Cardiac septum (tissue), 1 donor: ENCODE measurements at places on chromosomes 3 and 15.
A peak's percentile ranks its signal among the peaks of the same experiment; 100 is the strongest.

DNA sequence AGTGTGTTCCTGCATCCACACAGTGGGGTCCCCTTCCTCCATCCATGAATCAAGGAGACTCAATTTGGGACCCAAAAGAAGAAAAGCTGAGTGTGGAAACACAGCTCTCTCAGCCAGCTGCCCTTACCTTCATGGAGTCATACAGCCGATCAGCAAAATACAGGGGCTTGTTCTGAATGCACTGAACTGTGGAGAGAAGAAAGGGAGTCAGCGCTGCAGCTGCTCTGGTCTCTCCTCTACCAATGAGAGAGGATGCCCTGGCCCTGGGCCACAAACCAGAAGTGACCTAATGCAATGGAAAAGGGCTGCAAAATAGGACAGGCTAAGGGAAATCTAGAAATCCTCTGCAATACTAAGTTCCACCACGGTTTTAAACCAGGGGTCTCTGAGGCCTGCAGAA, 46.7 kb downstream of the ANXA2 start:
- no peak for DNase-seq

GRCh38 chr15:57160823-57161560, 215.3 kb upstream of the CGNL1 start:
- DNase-seq: no peak

- DNase-seq: no peak
Observed at GRCh38 chr3:136577791-136578190, 174.4 kb downstream of the STAG1 start.

GRCh38 chr3:24476871-24477656, 17.6 kb downstream of the THRB start:
- no peak for DNase-seq

GRCh38 chr3:136694321-136694720, 57.9 kb downstream of the STAG1 start:
- no peak for DNase-seq

GRCh38 chr15:65175511-65175910, 9.6 kb downstream of the CLPX start:
- DNase-seq: no peak

DNA sequence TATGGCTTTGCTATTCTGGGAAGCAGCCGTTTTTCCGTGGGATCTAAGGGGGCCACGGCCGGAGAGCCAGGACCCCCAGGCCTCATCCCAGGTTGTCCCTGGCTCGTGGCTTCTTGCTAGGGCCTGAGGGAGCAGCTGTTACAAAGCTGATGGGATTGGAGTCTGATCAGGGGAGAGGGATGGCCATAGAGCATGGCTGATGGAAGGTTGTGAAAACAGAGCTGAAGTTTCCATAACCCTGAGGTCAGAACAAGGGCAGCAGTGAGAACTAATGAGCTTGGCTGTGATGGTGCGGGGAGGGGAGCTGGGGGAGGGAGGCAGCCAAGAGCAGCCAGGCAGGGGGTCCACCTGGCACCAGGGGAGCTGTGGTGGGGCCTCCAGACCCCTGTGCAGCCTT, 63.0 kb downstream of the LINGO1 start:
- no peak for DNase-seq

GRCh38 chr3:187739561-187740332, 5.5 kb downstream of the BCL6 start:
- peak; percentile 91 for DNase-seq

DNA sequence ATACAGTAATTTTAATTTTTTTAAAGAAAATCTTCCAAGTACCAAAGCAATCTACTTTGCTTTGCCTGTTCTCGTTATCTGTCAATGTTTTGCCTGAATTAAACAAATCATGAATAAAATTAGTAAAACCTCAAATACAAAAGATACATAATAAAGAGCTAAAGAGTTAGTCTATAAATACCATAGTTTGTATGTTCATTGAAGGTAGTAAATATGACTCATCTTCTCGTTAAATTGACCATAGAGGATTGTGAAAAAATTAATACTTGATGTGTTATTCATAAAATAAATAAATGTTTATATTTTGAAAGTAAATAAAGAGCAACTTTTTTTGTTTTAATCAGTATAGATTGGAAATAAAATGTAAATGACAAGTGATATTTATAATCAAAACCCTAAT, 246.5 kb upstream of the PLSCR5 start:
- DNase-seq: no peak

GRCh38 chr3:135348690-135349089, 553.6 kb downstream of the EPHB1 start:
- DNase-seq: no peak

DNA sequence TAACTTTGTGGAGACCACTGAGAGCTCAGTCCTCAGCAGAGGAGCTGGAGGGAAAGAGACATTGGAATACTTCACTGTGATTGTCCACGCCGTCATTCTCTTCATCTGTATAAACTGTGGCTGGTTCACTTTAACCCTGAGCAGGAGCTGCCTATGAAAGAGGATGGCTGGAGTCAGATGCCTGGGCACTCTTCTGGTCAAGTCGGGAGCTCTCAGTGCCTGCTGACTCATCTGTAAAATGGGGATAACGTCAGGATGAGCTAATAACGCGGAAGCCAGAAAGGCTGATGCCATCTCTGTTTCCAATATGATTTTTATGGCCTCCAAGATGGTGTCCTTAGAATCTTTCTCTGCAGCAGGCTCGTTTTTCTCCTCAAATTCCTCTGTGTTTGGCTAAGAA, 51.6 kb upstream of the MRPS22 start:
- no peak for DNase-seq

DNA sequence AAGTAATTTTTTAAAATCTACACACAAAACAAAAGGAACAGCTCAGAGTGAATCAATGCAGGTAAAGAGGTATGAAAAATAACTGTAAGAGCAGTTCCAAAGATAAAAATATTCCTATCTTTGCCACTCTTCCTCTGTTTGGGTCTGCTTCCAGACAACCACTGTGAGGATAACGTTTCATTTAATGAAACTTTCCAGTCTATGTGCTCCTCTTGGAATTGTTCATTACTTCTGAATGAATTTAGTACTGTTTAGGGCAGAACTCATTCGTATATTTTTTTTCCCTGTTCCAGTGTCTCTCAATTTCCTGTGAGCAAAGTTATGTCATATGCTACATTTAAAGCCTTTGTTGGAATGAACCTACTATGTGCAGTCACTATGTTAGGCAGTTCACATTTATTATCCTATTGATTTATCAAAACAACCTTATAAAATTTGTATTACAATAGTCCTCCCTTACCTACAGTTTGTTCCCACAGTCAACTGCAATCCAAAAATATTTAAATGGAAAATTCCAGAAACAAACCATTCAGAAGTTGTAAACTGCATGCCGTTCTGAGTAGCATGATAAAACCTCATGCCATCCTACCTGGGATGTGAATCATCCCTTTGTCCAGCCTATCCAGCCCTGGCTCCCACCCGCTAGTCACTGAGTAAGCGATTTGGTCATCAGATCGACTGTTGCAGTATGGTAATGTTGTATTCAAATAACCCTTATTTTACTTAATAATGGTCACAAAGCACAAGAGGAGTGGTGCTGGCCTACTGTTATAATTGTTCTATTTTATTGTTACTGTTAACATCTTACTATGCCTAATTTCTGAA, 98.1 kb downstream of the TMCC1 start:
- no peak for DNase-seq

DNA sequence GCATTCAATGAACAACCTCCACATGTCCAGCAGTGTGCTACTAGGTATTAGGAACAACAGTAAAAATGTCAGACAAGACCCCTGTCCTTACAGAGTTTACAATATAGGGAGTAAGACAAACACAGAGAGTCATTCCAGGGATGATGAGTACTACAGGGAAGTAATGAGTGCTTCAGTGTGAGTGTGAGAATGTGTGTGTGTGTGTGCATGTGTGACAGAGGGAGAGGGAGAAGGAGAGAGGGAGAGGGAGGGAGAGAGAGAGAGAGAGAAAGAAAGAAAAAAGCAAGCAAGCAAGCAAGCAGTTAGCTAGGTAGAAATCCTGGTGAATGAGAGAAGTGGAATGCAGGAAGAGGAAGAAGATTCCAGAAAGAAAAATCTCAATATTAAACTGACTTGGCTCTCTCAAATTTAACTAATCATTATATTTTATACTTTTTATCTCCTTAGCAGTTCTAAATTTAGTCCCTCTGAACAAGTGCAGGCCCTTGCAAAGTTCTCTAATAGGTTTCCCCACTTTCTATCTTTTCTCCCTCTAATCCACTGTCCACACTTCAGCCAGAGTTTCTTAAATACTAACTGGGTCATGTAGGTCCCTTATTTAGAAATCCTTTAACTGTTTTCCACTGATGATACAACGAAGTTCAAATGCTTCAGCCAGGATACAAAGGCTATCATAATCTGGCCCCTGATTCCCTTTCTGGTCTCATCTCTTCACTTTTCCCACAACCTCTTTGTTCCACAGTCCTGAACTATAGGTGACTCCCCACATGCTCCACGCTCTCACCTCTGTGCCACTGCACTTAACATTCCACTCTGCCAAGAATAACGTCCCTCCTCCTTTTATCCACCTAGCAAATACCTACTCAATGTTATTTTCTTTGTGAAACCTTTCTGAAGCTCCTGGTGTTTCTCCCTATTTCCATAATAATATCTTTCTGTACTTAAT, 10.3 kb downstream of the DCBLD2 start:
- no peak for DNase-seq

DNA sequence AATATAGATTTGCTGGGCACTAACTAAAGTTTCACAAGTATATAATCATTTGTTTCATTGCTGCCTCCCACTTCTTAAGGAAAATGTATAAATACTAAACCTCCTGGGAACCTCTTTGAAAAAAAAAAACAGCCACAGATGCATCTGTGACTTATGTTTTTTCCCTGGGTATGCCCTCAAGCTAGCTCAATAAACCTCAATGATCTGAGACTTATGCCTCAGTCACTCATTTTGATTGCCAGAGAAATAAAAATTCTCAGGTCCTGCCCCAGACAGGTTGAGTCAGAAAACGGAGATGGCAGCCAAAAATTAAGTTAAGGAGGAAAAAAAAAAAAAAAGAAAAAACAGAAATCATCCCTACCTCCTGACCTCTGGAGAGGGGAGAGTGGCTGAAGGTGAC, 22.1 kb downstream of the ILDR1 start:
- DNase-seq: no peak

DNA sequence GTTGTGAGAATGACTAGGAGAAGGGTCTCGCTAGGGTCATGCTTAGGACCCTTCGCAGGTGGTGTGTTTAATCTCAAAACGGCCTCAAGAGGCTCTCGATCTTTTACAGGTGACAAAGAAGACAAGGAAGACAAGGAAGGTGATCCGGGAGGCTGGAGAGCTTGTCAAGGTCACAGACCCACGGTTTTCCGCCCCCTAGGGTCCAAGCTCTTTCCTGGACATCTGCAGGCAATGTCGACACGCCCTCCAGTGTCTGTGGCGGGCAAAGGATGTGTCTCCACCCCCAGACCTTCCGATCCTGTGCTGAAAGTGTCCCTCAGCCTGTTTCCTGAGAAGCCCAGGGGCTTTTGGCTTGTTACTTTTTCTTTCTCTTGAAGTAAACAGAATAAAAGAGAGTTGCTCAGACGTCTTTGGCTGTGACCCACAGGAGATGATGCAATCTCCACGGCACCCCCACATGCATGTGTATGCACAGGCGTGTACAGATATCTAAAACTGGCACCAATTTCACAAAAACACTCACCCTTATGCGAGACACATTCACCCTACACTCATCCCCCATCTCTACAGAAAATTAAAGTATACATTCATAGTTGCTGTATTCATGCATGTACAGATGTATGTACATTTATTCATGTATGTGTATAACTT, 108.8 kb downstream of the KLF13 start:
- DNase-seq: peak; percentile 91

DNA sequence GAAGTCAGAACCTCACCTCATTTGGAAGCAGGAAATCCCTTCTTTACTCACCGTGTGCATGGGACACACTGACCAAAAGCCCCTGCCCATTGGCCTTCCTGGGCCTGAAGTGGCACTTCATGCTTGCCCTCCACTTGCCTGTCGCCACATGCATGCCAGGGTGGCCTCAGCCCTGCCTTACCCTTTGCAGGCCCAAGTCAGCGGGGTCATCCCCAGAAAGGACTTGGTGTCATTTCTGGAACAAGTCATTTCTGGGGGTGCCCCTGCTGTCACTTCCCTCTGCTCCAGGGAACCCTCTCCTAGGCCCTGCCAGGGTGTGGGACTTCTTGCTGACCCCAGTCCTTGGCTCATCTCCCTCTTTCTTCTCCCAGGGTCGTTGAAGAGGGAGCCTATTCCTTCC, 59.9 kb upstream of the CGNL1 start:
- no peak for DNase-seq

DNA sequence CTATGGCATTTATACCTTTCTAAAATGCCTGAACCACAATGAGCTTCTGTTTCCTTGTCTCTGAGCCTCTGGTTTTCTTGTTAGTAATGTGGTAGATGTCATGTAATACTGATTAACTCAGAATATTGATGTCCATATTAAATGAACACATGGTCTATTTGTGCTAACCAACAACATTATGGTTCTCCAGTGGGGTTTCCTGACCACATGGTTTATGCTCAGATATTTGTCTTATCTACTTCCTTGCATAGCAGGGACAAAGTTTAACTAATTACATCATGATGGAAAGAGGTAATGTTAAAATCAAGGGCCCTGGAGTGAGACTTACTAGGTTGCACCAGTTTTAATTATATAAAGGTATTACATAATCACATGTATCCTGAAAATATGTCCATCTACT, 62.6 kb upstream of the SCN10A start:
- DNase-seq: no peak

GRCh38 chr3:141011997-141012262, 39.2 kb upstream of the SPSB4 start:
- DNase-seq: no peak

GRCh38 chr3:184970186-184970585, 158.2 kb downstream of the VPS8 start:
- no peak for DNase-seq

DNA sequence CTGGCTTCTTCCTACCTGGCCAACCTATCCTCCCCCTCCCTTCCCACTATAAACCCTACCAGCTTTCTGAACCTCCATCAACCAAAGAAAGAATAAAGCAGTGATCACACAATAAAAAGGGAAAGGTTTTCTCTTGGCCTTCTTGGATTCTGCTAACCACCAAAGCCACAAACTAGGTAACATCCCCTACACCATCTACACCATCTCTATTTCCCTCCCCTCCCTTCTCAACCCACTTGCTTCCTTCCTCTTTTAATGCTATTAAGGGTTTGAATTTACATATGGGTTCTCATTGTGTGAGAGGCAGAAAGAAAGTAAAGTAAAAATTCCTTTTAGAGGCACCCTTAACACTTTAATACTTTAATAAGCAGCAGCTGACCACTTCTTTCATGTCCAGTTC, 25.8 kb upstream of the RSL24D1 start:
- DNase-seq: no peak

DNA sequence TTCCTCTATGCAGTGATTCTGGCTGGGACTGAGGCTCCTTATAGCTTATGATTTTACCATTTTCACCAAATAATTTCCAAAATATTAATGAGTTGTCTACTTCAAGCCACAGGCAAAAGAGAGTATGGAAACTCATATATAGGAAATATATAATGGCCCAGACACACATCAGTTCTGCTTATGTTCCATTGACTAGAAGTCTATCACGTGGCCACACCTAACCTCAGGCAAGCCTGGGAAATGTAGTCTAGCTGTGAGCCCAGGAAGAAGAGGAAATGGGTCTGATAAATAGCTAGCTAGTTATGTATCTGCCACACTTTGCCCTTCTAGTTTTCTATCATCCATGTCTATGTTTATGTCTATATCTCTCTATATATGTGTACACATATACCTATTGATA, 195.1 kb downstream of the OTOL1 start:
- no peak for DNase-seq

- DNase-seq: no peak
Observed at GRCh38 chr3:4334548-4334947, 31.4 kb downstream of the SETMAR start.
